ENCODE measurements at places on chromosomes 13 and 19.

DNA sequence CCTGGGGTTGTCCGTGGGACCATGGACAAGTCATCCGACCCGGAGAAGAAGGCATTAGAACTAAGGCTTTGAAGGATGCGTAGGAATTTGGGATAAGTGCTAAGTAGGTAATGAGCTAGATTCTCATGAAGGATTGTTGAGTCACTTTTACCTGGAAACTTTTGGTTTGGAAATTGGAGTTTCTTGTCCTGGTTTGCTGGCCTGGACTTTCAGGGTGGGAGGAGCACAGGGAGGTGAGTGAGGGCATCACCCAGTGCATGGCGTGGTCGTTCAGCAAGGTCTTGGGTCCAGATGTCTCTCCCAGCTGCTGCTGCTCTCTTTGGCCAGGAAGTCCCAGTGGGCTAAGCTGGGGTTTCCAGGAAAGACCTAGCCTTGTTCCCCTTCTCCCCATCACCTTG lies 7.6 kb downstream of the NFIC start:
- no peak for DNase-seq

- DNase-seq, result no peak
Observed at GRCh38 chr13:34611671-34612070, 330.4 kb upstream of the NBEA start.

- no peak for DNase-seq
Observed at GRCh38 chr13:46621792-46622629, 69.0 kb downstream of the LRCH1 start.

GRCh38 chr13:75102001-75102716 lies 379.8 kb downstream of the TBC1D4 start:
- DNase-seq, result no peak

DNA sequence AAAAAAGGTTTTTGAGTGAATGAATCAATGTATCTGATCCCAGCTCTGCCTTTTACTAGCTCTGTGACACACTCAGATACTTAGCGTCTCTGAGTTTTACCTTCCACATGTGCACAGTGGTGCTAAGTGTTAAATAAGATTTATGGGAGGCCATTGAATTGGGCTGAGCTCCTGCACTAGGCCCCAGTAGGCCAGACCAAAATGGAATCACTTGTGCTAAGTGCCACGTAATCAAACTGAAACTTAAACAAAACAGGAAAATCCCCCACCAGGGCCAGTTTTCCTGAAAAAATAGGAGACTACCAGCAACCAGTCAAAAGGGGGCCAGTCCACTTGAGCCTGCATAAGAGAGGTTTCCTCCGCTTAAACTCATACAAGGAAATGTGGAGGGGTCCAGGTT lies 40.9 kb downstream of the GJA3 start:
- no peak for DNase-seq

DNA sequence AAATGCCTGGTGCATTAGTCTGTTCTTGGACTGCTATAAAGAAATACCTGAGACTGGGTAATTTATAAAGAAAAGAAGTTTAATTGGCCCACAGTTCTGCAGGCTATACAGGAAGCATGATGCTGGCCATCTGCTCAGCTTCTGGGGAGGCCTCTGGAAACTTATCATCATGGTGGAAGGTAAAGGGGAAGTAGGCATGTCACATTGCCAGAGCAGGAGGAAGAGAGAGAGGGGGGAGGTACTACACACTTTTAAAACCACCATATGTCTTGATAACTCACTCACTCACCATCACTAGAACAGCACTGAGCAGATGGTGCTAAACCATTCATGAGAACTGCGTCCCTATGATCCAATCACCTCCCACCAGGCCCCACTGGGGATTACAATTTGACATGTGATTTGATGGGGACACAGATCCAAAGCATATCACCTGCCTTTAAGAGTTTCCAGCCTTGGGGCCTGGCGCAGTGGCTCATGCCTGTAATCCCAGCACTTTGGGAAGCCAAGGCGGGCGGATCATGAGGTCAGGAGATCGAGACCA lies 219.0 kb downstream of the KATNAL1 start:
- DNase-seq, result no peak

DNA sequence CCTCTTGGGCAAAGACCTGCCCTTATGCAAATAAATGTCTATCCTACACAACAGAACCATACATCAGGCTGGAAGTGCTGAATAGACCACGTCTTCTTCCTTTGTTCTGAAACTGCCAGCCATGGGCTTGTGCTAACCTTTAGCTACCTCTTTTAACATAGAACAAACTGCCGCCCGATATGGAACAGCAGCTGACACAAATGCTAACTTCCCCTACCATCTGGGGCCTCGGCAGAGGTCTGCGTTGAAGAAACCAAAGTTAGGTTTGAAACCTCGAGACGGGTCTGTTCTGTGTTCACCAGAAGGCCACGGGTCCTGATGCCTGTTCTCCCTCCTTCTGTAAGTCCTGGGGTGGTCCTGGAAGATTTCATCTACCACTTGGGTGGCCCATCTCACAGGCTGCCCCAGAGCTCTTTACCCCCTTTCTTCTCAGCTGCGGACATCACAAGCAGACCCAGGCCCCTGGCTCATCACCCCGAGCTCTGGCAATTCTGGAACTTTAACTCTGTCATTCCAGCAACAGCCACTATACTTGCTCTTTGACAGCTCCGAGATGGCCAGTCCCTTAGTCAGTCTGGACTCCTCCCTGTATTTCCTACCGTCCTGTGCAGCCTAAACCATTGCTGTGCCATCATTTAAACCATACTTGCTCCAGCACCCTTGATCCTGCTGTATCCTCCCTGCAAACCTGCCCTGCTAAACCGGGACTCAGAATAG lies 146.7 kb downstream of the USP12 start:
- no peak for DNase-seq

- DNase-seq, result peak; percentile 32
Observed at GRCh38 chr19:737591-738093, 13.3 kb upstream of the MISP start.

- no peak for DNase-seq
Observed at GRCh38 chr19:48495396-48495795, 16.2 kb downstream of the LMTK3 start.

DNA sequence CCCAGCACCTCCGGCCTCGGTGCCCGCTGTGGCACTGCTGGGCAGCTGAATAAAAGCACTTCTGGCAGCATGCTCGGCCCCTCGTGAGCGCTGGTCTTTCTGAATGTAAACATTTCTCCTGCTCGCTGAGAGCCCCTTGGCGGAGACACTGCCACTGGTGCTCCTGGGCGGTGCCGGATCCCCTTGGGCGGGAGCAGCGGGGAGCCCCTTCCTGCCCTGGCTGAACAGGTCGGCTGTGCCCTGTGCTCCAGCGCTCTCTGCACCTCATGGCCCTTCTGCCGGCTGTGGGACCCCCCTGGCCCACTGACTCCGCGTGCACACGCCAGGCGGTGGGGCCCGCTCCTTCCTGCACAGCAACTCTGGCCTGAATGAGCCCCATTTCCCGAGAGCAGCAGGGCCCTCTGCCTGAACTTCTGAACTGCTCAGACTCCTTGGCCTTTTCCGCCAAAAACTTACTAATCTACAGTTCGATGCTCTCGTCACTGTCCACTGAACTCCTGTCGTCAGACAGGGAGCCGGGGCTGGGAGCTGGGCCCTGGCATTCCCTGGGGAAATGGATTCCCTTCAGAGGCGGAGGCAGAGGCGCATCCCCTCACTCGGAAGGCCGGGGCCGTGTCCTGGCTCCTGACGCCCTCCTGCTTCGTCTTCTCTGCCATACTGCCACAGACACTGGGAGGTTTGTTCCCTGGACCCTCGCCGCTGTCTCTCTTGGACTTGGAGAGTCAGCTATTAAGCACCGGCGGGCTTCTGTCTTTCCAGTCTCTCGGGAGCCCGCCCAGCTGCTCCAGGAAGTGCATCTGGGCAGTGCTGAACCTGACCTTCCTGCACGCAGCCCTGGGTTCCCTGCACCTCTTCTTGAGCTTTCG lies 14.2 kb downstream of the RB1 start:
- DNase-seq, result no peak

- DNase-seq, result no peak
Observed at GRCh38 chr13:44873461-44873860, 115.8 kb downstream of the NUFIP1 start.

DNA sequence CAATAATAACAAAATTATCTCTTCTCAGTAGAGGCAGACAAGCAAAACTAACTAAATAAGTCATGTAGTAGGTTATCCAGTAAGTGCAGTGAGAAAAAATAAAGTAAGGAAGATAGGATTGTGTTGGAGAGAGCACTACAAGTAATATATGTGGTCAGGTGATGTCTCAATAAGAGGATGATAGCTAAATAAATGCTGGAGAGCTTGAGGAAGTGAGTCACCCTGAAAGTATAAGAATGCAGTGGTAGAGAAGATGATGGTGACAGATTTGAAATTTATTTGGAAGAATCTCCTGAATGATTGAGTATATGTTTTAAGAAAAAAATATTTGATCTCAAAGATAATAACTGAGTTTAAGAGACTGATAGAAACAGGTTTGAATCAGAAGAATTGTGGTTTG lies 152.2 kb upstream of the PRR20A start:
- no peak for DNase-seq

GRCh38 chr19:2187159-2187558 lies 23.4 kb downstream of the DOT1L start:
- no peak for DNase-seq

- DNase-seq, result no peak
Observed at GRCh38 chr13:78993792-78994191, 334.8 kb upstream of the OBI1 start.

DNA sequence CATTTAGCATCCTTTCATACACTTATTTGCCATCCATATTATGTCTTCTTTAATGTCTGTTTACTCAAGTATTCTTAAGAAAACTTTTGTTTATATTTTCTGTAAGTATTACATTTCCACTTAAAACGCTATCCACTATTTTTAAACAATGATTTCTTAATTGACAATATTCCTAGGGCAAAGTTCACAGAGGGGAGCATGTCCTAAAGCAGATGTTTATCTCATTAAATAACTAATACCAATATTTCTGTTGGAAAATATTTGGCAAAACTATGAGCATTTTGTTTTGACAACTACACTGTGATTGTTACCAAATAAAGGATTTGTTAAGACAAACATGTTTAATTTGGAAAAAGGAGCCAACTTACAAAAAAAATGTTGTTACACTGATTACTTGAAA lies 643.3 kb downstream of the SLITRK5 start:
- no peak for DNase-seq

DNA sequence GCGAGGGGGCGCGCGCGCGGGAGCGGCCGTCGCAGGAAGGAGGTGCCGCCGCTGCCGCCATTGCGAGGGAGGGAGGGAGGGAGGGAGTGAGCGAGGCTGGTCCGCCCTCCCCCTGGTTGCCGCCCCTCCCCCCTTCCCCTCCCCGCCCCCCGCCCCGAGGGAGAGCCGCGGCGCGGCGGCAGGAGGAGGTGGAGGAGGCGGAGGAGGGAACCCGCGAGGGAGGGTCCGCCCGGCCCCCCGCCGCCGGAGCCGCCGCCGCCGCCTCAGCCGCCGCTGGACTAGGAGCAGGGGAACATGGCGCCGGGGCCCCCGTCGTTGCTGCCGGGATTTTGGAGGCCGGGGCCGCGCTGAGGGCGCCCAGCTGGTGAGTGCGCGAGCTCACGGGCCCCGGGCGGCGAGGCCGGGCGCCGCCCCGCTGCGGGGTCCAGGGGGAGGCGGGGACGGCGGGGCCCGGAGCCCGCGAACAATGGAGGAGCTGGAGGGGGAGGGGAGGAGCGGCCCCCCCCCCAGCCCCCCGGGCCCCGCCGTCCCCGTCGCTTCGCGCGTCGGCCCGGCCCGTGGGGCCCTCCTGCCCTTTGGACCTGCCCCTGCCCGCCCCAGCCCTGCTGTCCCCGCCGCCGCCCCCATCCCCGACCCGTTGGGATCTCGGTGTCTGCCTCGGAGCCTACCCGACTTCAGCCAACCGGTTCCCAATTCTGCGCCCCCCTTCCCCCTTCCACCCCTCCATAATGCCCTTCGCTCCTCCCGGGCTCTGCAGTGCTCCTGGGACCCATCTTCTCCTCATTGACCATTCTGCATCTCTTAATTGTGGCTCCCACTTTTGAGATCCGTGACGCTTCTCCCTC lies at the start of gene ARHGAP35:
ARHGAP35 (plus strand) TSS at position 152 of the 845 bp plus-strand sequence. CDS start 57,679 bp downstream, outside the sequence.
- DNase-seq, result no peak

GRCh38 chr19:33187183-33187540 lies 7.0 kb upstream of the LRP3 start:
- no peak for DNase-seq

DNA sequence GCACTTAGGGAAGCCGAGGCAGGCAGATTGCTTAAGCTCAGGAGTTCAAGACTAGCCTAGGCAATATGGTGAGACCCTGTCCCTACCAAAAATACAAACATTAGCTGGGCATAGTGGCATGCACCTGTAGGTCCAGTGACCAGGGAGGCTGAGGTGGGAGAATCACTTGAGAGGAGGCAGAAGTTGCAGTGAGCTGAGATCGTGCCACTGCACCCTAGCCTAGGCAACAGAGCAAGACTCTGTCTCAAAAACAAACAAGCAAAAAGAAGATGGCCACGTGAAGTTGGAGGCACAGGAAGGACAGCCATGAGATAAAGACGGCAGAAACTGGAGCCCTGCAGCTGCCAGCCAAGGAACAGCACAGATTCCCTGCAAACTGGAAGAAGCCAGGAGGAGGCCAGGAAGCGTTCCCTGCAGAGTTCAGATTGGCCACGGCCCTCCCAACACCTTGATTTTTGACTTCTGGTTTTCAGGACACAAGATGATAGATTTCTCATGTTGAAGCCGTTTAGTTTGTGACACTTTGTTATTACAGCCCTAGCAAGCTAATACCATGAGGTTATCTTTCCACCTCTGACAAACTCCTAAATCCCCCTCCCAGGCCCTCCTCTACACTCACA lies 786.7 kb downstream of the UQCRFS1 start:
- DNase-seq, result no peak

GRCh38 chr13:76293751-76294150 lies 592.5 kb downstream of the KCTD12 start:
- no peak for DNase-seq

DNA sequence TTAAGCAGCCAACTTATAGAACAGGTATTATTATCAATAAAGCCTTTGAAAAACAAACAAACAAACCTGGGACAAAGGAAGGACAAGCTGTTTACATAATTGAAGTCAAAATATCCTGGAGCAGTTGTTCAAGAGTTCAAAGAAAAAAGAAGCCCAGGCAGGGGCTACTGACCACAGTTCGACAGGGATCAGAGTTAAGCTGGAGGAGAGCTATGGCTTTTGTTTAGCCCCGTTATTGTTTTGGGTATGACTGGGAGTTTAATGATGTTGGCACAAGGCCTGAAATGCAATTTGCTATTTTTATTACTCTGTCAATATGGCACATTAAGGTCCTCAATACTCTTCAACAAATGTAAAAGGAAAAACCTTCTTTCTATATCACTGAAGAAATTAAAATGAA lies 624.4 kb upstream of the KLHL1 start:
- no peak for DNase-seq

GRCh38 chr13:47326061-47326460 lies 429.2 kb upstream of the HTR2A start:
- no peak for DNase-seq

- no peak for DNase-seq
Observed at GRCh38 chr13:94702181-94703041, 9.9 kb downstream of the SOX21 start.

Measured in activated CD8-positive, alpha-beta memory T cell treated with anti-CD3 and anti-CD28 coated beads for 4 hours (primary cell).